ENCODE measurements at places on chromosomes 5 and 9. TPM values are rescaled to one million over a fixed set of nuclear protein-coding genes. Genes with fewer than 3 reads are reported as not detected.

The NME5 gene
- total RNA-seq: 1.4 TPM

The CARD6 gene
- total RNA-seq: 21.1 TPM

The ZNF454 gene
- total RNA-seq: 0.55 TPM

The MEF2C gene
- 58.3 TPM for total RNA-seq

The COL27A1 gene
- total RNA-seq: 48.6 TPM

The ADGRD2 gene
- not detected for total RNA-seq

The OR2S2 gene
- not detected for total RNA-seq

All from endothelial cell of umbilical vein (primary cell).